Occipital lobe (tissue), 3 donors: ENCODE measurements at places on chromosomes 4 and X. TPM values are rescaled to one million over a fixed set of nuclear protein-coding genes. Genes with fewer than 3 reads are reported as not detected.

GRCh38 chr4:105709081-105709450 is 482 bp downstream of the GSTCD start:
- no peak for DNase-seq

DNA sequence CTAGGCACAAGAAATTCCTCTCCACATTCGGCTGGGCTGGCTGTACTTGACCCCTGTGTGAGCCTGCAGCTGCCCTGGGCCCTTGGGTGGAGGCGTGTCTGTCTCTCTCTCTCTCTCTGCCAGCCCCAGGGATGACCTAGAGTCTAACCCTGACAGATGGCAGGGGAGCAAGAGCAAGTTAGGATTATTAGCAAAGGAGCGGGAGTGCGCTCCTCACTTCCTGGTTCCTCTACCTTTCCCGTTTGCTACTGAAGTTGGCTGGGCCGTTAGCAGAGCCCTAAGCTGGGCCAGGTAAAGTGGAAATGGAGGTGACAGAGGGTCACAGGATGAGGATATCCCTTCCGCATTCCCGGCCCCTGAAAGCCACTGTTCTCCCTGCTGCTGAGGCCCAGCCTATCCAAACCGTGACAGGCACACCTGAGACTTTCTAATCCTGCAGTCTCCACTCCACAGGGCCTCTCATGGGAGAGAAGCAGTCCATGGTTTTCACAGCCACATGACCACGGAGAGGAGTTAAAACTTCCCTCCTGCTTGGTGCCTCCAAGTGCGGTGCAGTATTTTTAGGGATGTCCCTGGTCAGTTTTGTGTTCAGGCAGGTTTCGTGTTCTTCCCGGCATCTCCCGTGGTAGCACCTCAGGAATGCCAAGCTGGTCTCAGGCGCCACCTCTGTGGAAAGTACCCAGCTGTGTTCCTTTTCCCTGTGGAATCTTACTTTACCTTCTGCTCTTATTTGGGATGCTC is 79.3 kb downstream of the CLDN22 start:
- no peak for DNase-seq

DNA sequence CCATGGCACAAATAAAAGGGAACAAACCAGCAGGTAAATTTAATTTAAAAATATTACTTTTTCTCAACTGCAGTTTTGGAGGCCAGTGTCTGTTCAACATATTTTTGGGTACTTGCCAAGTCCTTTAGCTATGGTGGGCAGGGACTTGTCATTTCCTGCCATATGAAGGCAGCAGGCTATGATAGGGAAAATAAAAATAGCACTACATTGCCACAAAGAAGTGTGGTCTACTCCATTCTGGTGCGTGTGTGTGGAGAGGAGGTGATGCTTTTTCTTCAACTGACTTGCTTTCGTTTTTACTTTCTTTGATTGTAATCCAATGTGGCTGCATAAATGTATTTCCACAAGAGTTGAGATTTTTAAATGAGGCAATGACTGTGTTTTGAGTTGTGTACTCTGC is 17.2 kb downstream of the GPR174 start:
- no peak for DNase-seq

DNA sequence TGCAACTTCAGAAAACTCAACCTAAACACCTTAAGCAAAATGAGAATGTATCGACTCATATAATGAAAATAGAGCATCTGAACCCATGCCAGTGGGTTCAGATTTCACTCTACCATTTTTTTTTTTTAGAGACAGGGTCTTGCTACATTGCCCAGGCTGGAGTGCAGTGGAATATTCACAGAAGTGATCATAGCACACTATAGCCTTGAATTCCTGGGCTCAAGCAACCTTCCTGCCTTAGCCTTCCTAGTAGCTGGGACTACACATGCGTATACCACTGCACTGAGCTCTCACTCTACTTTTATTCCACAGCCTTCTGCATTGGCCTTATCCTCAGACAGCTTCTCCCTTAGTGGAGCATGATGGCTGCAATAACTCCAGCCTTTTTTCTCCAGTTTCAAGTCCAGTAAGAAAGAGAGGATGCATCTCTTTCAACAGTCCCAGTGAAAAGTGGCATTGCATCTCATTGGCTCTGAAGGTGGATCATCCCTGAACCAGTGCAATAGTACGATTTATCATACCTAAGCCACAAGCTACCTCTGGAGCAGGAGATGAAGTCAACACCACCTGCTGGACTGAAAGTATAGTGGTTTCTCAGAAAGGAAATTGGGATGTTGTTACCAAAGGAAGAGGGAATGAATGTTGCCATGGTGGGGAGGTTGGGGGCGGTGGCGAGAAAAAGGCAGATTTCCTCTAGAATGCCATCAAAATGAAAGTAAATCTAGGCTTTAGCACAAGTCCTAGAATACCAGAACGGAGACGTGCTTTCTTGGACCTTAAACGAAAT is 2.0 kb upstream of the SOD3 start:
- DNase-seq = no peak

- no peak for DNase-seq
These were observed 335 bp upstream of the CD38 start for GRCh38 chr4:15777697-15778288.

GRCh38 chr4:113145519-113146291 is 96.3 kb downstream of the ANK2 start:
- no peak for DNase-seq

- DNase-seq = no peak
These were observed 67.7 kb upstream of the HS3ST1 start for GRCh38 chr4:11496351-11496829.

DNA sequence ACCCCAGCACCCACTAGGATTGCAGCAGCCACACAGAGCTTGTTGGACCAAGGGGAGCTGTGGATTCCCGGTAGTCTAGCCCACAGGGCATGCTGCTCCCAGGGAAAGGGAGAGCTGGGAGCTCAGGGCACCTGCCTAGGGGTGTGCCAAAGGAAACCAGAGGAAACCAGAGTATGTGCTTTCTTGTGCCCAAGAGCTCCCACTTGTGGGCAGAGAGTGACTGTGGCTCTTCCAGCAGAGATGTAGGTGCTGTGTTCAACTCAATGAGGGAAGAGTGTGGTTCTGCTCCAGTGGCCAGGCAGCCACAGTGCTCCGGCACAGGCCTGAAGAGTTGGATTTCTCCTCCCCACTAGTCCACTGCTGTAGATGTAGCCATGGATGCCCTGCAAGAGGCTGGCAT is 1050.0 kb upstream of the INTU start:
- DNase-seq = no peak

- no peak for DNase-seq
These were observed 126.5 kb upstream of the INTU start for GRCh38 chr4:127506283-127506682.

DNA sequence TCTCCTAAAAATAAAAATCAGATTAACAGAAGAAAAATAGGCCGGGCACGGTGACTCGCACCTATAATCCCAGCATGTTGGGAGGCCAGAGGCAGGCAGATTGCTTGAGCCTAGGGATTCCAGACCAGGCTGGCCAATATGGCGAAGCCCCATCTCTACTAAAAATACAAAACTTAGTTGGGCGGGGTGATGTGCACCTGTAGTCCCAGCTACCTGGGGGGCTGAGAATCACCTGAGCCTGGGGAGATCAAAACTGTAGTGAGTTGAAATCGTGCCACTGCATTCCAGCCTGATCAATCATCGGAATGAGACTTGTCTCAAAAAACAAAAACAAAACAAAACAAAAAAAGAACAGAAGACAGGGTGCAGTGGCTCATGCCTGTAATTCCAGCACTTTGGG is 32.8 kb upstream of the NOCT start:
- DNase-seq = no peak

DNA sequence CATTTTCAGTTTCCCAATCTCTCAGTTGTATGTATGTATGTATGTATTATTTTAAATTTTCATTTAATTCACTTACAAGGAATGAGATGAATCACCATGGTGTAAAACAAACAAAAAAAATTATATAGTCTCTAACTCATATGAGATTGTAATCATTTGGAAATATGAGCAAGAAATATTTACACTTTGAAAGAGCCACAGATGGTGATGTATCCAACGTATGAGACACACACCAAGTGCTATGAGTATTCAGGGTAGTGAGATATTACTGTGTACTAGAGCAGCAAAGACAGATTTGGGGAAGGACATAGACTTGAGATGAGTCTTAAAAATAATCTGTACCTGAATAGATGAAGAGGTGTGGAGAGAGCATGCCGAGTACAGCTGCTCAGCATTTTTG is 1154.4 kb downstream of the RAPGEF2 start:
- DNase-seq = no peak

DNA sequence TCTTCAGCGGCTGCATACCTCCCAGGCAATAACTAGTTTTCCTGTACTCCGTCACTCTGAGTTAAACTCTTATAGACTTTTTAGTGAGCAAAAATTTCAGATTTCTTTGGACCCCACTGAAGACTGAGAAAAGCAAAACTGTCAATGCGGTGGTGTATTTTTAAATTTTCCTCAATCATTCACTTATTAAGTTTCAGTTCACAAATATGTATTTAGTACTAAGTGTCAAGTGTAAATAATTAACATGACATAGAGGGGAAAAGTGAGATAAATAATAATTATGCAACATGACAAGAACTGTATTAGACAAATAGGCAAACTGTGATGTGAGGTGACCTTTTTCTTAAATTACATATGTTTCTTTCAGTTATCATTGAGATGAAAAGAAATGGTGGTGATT is 124.4 kb downstream of the NAF1 start:
- no peak for DNase-seq

DNA sequence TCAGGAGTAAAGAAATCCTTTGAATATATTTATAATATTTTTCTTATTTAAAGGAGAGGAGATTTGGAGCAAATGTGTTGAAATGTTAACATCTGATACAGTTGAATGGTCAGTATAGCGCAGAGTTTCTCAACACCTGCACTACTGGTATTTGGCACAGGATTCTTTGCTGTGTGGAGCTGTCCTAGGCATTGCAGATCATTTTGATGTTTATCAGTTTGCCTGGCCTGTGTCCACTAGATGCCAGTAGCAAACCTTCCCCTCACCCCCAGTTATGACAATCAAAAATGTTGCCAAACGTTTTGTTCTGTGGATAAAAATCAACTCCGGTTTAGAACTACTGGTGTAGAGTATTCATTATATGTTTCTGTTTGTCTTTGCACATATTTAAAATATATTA is 765.3 kb upstream of the SLIT2 start:
- DNase-seq = no peak

GRCh38 chr4:7159923-7160322 is 32.4 kb upstream of the SORCS2 start:
- DNase-seq = no peak

- no peak for DNase-seq
These were observed 27.7 kb downstream of the MAML3 start for GRCh38 chr4:140126261-140126660.

DUSP21 gene
- not detected for total RNA-seq

BEX5 gene
- total RNA-seq = 47.3 TPM

TECRL gene
- under 0.01 TPM for total RNA-seq

HTR2C gene
- 0.31 TPM for total RNA-seq

TBX22 gene
- total RNA-seq = not detected

FAM149A gene
- 38.8 TPM for total RNA-seq

CYBB gene
- total RNA-seq = 16.4 TPM

SATL1 gene
- total RNA-seq = 1.2 TPM

CLCN4 gene
- total RNA-seq = 68.6 TPM
